ENCODE measurements at places on chromosomes 11 and 22. TPM values are rescaled to one million over a fixed set of nuclear protein-coding genes. Genes with fewer than 3 reads are reported as not detected.

ROBO4 gene
- total RNA-seq, result 6.2 TPM

DDT gene
- 157 TPM for total RNA-seq

OR5T3 gene
- not detected for total RNA-seq

HTR3B gene
- total RNA-seq, result 0.14 TPM

OR5T2 gene
- total RNA-seq, result not detected

GGTLC2 gene
- total RNA-seq, result not detected

SHISAL1 gene
- total RNA-seq, result 1.9 TPM

SCN2B gene
- total RNA-seq, result not detected

DNAJB7 gene
- total RNA-seq, result 24.9 TPM

MMP27 gene
- total RNA-seq, result 0.27 TPM

GNAZ gene
- 11.2 TPM for total RNA-seq

AIFM3 gene
- 112 TPM for total RNA-seq

MS4A2 gene
- total RNA-seq, result 2.2 TPM

PES1 gene
- total RNA-seq, result 13.5 TPM

KLHDC7B gene
- total RNA-seq, result 1.5 TPM

POU2AF2 gene
- not detected for total RNA-seq

ME3 gene
- 131 TPM for total RNA-seq

TRIM21 gene
- 23.6 TPM for total RNA-seq

SLN gene
- 0.96 TPM for total RNA-seq

PATE4 gene
- total RNA-seq, result not detected

OR10S1 gene
- total RNA-seq, result not detected

TCN1 gene
- not detected for total RNA-seq

CHADL gene
- total RNA-seq, result 20.6 TPM

SMC1B gene
- not detected for total RNA-seq

EP300 gene
- 119 TPM for total RNA-seq

OR8G1 gene
- not detected for total RNA-seq

ZC3H12C gene
- 6.4 TPM for total RNA-seq

MYO7A gene
- total RNA-seq, result 6.0 TPM

MAP6 gene
- total RNA-seq, result 3.2 TPM

UBASH3B gene
- 101 TPM for total RNA-seq

ANO9 gene
- total RNA-seq, result 490 TPM

SLC22A12 gene
- not detected for total RNA-seq

OR5P2 gene
- total RNA-seq, result not detected

NRIP3 gene
- total RNA-seq, result not detected

C11orf21 gene
- 0.27 TPM for total RNA-seq

HBG1 gene
- total RNA-seq, result not detected

C1QTNF4 gene
- 7.8 TPM for total RNA-seq

SMIM35 gene
- not detected for total RNA-seq

LDHAL6A gene
- total RNA-seq, result not detected

C22orf42 gene
- total RNA-seq, result not detected

CDC45 gene
- 2.0 TPM for total RNA-seq

MGAT3 gene
- total RNA-seq, result 2.9 TPM

SCGB1C1 gene
- not detected for total RNA-seq

Measured in transverse colon (tissue), 4 donors.